ENCODE measurements at places on chromosomes 7 and 10.

- H3K27ac ChIP-seq = no peak overlapping the region
- no peak overlapping the region for H3K4me3 ChIP-seq
- H3K4me1 ChIP-seq = no peaks in the 10 kb centered on the region
- no peak for DNase-seq
- no peaks in the 10 kb centered on the region for H3K27me3 ChIP-seq
These were observed 40.4 kb upstream of the TMEM229A start for GRCh38 chr7:124073310-124073645.

GRCh38 chr7:5549096-5549763 lies 125.6 kb upstream of the TNRC18 start:
- H3K4me1 ChIP-seq = no peaks in the 10 kb centered on the region
- no peak overlapping the region for H3K27ac ChIP-seq
- no peak for DNase-seq
- H3K36me3 ChIP-seq = no peaks in the 10 kb centered on the region
- H3K27me3 ChIP-seq = no peaks in the 10 kb centered on the region
- no peak overlapping the region for H3K4me3 ChIP-seq

DNA sequence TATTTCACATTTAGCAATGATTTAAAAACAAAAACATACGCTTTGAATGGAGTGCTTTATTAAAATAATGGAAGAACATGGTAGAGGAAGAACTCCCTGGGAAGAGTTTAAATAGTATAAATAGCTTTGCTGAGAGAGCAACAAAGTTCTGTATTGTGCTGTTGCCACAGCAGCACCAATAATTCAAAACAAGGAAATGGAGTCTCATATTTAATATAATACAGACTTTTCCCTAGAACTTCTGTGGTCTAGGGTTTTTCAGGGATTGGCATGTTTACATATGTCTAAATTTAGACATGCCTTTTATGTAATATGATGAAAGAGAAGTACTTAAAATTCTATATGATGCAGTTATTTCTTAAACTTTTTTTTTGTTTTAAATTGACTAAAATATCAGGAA lies 217.2 kb upstream of the HDAC9 start:
- no peak overlapping the region for H3K4me3 ChIP-seq
- H3K27me3 ChIP-seq = no peaks in the 10 kb centered on the region
- H3K4me1 ChIP-seq = no peaks in the 10 kb centered on the region
- DNase-seq = no peak
- no peaks in the 10 kb centered on the region for H3K36me3 ChIP-seq
- H3K27ac ChIP-seq = no peak overlapping the region

- no peaks in the 10 kb centered on the region for H3K27me3 ChIP-seq
- H3K4me3 ChIP-seq = no peak overlapping the region
- no peak overlapping the region for H3K27ac ChIP-seq
- no peaks in the 10 kb centered on the region for H3K4me1 ChIP-seq
These were observed 50.3 kb upstream of the SP4 start for GRCh38 chr7:21377545-21377944.

- peak overlapping the region; percentile 97 for H3K4me3 ChIP-seq
- no peak for DNase-seq
These were observed 977 bp downstream of the TMEM248 start for GRCh38 chr7:66921918-66922486.

DNA sequence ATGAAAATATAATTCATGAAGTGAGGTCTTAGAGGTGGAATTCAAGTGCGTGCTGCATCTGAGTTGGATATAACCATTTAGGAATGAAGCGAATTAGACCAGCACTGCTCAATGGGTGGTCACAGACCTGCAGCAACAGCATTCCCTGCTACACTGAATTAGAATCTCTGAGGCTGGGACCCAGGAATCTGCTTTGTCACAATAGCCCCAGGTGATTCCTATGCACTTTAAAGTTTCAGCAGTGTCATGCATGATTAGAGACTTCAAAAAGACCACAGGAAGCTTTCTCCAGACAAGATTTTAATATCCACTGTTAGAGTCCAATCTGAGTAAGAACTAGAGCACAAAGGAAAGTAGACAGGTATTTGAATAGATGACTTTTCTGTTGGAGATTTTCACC lies 352.8 kb upstream of the VSTM2A start:
- H3K36me3 ChIP-seq = no peaks in the 10 kb centered on the region
- H3K4me1 ChIP-seq = no peaks in the 10 kb centered on the region
- H3K4me3 ChIP-seq = no peak overlapping the region
- H3K27ac ChIP-seq = no peak overlapping the region
- no peaks in the 10 kb centered on the region for H3K27me3 ChIP-seq

DNA sequence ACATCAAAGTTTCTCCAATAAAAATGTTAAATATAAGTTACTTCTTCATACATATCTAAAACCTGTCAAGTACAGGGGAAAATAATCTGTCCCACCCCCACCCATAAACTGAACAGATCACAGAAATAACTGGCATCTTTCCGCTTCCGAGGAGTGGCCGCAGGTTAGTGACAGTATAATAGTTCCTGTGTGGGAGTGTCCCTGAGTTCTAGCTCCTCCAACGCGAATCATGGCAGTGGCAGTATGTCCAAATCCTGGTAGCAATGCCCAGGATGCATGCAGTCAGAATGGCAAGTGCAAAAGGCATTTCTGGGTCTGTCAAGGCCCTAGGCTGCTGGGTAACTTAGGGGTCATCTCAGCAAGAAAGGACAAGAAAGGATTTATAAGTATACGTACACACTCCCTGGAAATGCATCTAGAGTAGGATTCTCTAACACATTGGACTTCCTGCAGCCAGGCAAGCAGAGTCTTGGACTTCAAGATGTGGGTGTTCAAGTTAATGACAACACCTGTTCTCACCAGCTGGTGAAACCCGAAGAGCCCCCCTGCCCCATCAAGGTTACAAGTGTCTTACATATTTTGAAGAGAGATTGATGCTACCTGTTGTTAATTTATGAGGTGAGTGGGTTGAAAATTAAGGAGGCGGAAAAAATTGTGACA lies 94.4 kb upstream of the COL1A2 start:
- peak overlapping the region; percentile 81 for H3K27ac ChIP-seq
- no peaks in the 10 kb centered on the region for H3K36me3 ChIP-seq
- no peak for DNase-seq
- H3K27me3 ChIP-seq = no peaks in the 10 kb centered on the region
- no peak overlapping the region for H3K4me3 ChIP-seq
- H3K4me1 ChIP-seq = peaks cover 72% of the 10 kb centered on the region

DNA sequence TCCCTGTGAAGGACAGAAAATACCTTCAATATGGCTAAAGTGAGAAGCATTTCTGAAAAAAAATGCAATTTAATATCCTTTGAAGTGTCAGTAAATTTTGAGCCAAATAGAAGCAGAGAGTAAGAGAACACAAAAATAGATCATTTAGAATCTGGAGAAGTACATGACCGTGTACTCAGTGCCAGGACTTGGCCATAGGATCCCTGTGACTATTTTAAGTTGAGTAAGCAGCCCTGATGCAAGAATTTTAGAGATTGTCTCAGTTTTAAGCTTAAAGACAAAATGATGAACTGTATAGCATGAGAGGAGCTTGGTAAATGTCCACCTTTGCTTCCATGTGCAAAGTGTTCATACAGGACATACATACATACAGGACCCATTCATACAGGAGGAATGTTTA lies 2.5 kb downstream of the PTER start:
- no peaks in the 10 kb centered on the region for H3K36me3 ChIP-seq
- H3K27me3 ChIP-seq = no peaks in the 10 kb centered on the region
- no peak overlapping the region for H3K27ac ChIP-seq
- no peak for DNase-seq

DNA sequence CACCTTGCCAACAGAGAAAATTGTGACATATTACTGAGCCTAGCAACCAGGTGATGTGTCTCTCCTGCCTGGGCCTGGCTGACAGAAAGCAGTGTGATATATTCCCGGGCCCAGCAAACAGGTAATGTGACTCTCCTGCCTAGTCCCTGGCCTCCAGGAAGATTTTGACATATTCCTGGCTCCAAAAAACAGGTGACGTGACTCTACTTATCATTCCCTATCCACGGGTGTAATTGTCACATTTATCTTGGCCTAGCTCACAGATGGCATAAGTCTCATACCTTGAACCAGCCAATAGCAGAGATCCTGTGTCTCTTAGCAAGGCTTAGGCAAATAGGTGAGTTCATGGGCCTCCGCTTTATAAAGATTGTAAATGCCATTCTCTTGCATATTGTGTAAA lies 49.6 kb upstream of the ZNF680 start:
- H3K4me1 ChIP-seq = no peaks in the 10 kb centered on the region
- no peaks in the 10 kb centered on the region for H3K36me3 ChIP-seq
- no peak for DNase-seq
- H3K4me3 ChIP-seq = no peak overlapping the region
- no peak overlapping the region for H3K27ac ChIP-seq

GRCh38 chr10:103181244-103181643 lies 11.8 kb downstream of the NT5C2 start:
- DNase-seq = no peak
- peak overlapping the region; percentile 15 for H3K27ac ChIP-seq
- H3K27me3 ChIP-seq = no peaks in the 10 kb centered on the region

- H3K4me3 ChIP-seq = no peak overlapping the region
- no peak overlapping the region for H3K27ac ChIP-seq
- H3K36me3 ChIP-seq = no peaks in the 10 kb centered on the region
- no peaks in the 10 kb centered on the region for H3K27me3 ChIP-seq
- no peaks in the 10 kb centered on the region for H3K4me1 ChIP-seq
These were observed 404.9 kb downstream of the GLRX3 start for GRCh38 chr10:130541090-130541489.

DNA sequence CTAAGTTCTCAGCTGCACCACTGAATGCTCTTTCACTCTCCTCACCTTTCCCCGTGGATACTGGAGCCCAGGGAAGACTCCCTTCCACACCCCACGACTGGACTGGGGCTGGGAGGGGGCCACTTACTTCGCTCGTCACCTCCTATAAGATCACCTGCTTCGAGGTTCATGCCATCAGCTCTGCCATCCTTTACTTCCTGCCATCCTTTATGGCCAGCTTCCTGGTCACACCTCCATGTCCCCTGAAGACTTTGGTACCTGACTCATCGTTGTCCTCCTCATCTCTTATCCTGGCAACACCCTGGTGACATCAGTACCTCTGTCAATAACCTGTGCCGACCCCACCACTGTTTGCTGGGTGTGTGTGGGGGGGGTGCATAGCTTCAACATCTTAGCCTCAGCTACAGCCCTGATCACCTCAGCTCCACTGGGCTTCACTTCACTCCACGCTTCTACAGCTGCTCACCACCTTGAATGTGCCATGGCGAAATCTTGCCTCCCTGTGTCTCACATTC lies 8.7 kb upstream of the VDAC2 start:
- no peak overlapping the region for H3K4me3 ChIP-seq
- peak; percentile 44 for DNase-seq
- H3K27me3 ChIP-seq = no peaks in the 10 kb centered on the region
- H3K27ac ChIP-seq = peak overlapping the region; percentile 69
- H3K4me1 ChIP-seq = peaks cover 5% of the 10 kb centered on the region

DNA sequence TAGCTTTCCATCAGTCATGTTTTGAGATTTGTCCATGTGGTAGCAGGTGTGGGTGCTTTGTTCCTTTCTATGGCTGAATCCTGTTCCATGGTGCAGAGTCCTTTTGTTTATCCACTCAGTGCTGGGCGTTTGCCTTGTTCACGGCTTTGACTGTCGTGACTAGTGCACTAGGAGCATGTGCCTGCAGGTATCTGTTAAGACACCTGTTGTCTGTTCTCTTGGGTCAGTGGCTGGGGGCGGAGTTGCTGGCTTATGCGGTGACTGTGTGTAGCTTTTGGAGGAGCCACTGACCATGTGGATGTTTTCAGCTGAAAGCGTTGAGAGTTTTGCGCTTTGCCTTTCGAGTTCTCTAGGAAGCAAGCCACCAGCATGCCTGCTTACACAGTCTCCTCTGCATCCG lies 573.1 kb upstream of the FOXK1 start:
- no peak for DNase-seq
- peaks cover 24% of the 10 kb centered on the region for H3K36me3 ChIP-seq
- no peak overlapping the region for H3K27ac ChIP-seq
- no peaks in the 10 kb centered on the region for H3K27me3 ChIP-seq
- no peaks in the 10 kb centered on the region for H3K4me1 ChIP-seq
- no peak overlapping the region for H3K4me3 ChIP-seq

- no peak overlapping the region for H3K4me3 ChIP-seq
- no peaks in the 10 kb centered on the region for H3K36me3 ChIP-seq
- no peaks in the 10 kb centered on the region for H3K27me3 ChIP-seq
- H3K27ac ChIP-seq = no peak overlapping the region
- no peak for DNase-seq
These were observed 261.9 kb upstream of the LYZL1 start for GRCh38 chr10:29026802-29027580.

GRCh38 chr7:6299774-6300173 lies 27.4 kb upstream of the CYTH3 start:
- no peaks in the 10 kb centered on the region for H3K4me1 ChIP-seq
- H3K27me3 ChIP-seq = no peaks in the 10 kb centered on the region
- DNase-seq = no peak

GRCh38 chr10:6175329-6176055 lies 27.2 kb upstream of the PFKFB3 start:
- H3K4me3 ChIP-seq = no peak overlapping the region
- no peaks in the 10 kb centered on the region for H3K27me3 ChIP-seq
- peaks cover 24% of the 10 kb centered on the region for H3K4me1 ChIP-seq
- no peaks in the 10 kb centered on the region for H3K36me3 ChIP-seq
- H3K27ac ChIP-seq = peak overlapping the region; percentile 74

DNA sequence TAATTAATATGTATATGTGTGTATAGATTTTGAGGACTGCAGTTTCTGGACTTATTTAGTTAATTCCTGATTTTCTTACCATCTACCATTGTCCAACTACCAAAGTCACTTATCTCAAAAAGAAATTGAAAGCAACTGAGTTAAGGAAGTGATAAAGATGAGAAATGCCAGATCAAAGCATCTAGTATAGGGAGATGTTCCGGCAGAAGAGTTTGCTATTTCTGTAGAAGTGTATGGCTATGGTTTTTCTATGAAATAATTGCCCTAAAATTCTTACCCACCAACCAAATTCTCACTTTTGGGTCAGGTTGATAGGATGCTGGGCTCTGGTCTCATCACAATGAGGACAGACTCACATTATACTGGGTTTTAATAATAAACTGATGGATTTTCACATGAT lies 64.0 kb upstream of the RAB11FIP2 start:
- no peaks in the 10 kb centered on the region for H3K36me3 ChIP-seq
- DNase-seq = no peak
- H3K27ac ChIP-seq = no peak overlapping the region
- H3K4me1 ChIP-seq = no peaks in the 10 kb centered on the region
- no peak overlapping the region for H3K4me3 ChIP-seq

DNA sequence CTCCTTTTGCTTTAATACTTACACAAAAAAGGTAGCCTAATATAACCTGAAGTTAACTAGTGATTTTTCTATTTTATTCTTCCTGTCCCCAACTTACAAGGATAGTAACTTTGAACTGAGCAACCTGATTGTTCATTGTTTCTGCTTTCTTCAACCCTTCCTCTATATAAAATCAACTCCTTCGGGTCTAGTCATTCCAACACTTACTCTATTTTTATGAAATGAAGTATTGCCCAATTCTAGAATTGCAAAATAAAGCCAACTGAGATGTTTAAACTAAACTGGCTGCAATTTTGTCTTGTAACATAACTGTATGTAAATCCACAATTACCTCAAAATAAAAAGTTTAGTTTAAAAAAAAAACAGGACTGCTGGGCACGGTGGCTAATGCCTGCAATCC lies 20.3 kb upstream of the DNA2 start:
- no peak overlapping the region for H3K27ac ChIP-seq
- no peaks in the 10 kb centered on the region for H3K27me3 ChIP-seq
- H3K4me3 ChIP-seq = no peak overlapping the region
- no peak for DNase-seq
- H3K36me3 ChIP-seq = peaks cover 22% of the 10 kb centered on the region
- H3K4me1 ChIP-seq = no peaks in the 10 kb centered on the region

Measured in ascending aorta (tissue), 2 donors.